Aorta (tissue), 5 donors: ENCODE measurements at places on chromosomes 2 and 18. TPM values are rescaled to one million over a fixed set of nuclear protein-coding genes. Genes with fewer than 3 reads are reported as not detected.

Gene TRABD2A
- 1.1 TPM for total RNA-seq

Gene AMMECR1L
- total RNA-seq: 17.3 TPM

DNA sequence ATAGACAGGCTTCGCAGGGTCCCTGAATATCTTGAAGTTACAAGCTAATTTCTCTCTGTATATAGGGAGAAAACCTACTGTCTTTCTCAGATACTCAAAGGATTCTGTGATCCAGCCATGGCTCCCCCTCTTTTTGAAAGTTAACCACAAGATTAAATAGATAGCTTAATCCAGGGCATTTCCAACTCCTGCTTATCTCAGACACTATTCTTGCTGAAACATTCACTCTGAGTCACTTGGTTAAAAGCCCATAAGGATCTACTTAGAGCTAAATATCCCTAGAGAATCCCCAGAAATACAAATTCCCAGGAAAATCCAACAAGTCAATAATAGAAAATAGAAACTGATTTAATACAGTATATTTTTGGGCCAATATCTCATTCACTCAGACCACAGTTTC lies 179.1 kb upstream of the LYPD1 start:
- DNase-seq: no peak

GRCh38 chr2:209976698-209977385 lies 25.6 kb upstream of the RPE start:
- no peak for DNase-seq

- DNase-seq: no peak
Measured at GRCh38 chr2:15775753-15776628, 164.4 kb upstream of the MYCN start.

DNA sequence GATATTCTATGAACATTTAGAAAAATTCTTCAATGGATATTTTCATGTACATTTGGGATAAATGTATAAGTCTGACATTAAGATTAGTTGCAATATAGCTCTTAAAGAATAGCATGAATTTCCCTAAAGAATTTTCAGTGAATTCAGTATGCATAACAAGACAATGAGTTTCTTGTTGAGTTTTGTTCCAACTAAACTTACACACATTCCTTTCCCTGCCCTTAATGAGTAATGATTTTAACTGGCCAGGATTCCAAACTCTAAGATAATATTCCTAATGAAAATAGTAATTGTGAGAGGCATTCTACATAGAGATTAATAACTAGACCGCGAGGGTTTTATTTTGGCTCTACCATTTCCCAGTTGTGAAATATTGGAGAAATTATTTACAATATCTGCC lies 390.3 kb upstream of the GALNT5 start:
- DNase-seq: no peak

- no peak for DNase-seq
Measured at GRCh38 chr2:42369532-42370229, 8.7 kb upstream of the COX7A2L start.
